ENCODE measurements at places on chromosomes 4 and X.

DNA sequence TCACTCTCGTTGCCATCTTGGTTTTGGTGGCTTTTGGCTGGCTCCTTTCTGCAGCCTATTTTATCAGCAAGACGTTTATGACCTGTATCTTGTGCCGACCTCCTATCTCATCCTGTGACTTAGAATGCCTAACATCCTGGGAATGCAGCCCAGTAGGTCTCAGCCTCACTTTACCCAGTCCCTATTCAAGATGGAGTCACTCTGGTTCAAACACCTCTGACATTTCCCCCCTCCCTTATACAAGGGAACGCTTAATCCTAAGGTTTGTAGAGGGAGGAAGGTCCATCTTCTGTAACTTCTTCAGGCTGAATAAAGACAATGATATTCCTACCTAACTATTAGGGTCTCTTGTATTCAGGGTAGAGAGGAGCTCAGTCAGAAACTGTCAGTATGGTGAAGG, 79.3 kb upstream of the SPANXB1 start:
- no peak for DNase-seq

- DNase-seq: no peak
Measured at GRCh38 chr4:169404960-169405359, 134.2 kb upstream of the SH3RF1 start.

GRCh38 chr4:20075248-20075871, 176.3 kb upstream of the SLIT2 start:
- no peak for DNase-seq

GRCh38 chr4:15343581-15343980, 84.3 kb upstream of the C1QTNF7 start:
- DNase-seq: no peak

DNA sequence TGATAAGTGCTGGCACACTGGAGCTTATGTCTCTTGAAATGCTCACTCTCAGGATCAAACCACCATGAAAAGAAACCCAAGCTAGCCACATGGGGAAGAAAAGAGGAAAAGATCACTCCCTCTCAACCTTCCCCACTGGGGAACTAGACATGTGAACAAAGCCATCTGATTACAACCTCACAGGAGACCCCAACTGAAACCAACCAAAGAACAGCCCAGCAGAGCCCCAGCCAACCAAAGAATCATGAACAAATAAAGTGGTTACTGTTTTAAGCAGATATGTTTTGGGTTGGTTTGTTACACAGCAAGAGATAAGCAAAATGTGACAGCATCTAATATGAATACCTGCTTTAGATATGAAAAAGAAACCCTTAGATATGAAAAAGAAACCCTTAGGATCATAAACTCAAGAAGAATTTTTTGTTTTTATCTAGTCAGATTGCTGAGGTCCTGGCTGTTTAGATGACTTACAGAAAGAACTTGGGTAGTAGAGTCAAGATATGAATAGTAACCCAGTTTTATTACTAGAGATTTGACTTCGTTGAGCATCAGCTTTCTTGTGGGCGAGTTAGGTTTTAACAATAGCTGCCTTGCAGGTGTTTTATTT, 23.7 kb upstream of the TLR7 start:
- no peak for DNase-seq

GRCh38 chrX:19566359-19567222, 51.3 kb upstream of the MAP3K15 start:
- DNase-seq: no peak

DNA sequence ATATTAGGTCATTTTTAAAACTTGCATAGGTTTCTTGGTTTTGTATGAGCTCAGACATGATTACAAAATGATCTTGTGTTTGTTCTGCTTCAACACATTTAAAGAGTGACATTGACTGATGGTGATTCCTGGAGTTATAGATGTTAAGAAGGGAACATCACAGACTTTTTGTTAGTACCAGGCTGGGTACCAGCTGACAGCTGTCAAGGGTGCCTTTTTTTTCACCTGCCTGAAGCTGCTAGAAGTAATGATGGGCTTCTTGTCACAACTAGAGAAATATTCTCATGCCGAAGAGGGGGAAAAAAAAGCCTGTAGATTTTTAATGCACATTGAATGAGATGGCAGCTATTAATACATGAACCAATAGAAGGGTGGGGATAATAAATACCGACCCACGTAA, 226.6 kb upstream of the TRAM1L1 start:
- DNase-seq: no peak

- no peak for DNase-seq
Measured at GRCh38 chr4:173794662-173795061, 264.6 kb upstream of the HAND2 start.

GRCh38 chr4:152634110-152634760, 45.6 kb downstream of the TMEM154 start:
- DNase-seq: no peak

DNA sequence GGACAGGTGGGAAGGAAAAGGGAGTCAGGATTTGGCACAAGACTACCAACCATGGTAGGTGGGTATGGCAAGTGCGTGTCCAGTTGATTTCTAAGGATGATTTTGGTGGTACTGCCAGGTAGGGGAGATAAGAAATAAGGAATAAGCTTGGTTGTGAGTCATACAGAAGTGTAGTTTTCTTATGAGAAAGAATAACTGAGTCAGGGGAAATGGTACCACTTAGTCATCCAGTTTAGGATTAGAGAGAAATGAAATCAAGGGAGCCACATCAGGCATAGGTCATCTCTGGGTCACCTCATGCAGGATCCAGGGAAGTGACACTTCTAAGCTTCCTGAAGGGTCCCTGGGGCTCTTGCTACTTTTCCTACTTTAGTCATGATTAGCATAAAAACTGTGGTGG, 107.1 kb upstream of the C1GALT1C1 start:
- DNase-seq: no peak

GRCh38 chrX:40260146-40260747, 162.5 kb upstream of the BCOR start:
- no peak for DNase-seq

DNA sequence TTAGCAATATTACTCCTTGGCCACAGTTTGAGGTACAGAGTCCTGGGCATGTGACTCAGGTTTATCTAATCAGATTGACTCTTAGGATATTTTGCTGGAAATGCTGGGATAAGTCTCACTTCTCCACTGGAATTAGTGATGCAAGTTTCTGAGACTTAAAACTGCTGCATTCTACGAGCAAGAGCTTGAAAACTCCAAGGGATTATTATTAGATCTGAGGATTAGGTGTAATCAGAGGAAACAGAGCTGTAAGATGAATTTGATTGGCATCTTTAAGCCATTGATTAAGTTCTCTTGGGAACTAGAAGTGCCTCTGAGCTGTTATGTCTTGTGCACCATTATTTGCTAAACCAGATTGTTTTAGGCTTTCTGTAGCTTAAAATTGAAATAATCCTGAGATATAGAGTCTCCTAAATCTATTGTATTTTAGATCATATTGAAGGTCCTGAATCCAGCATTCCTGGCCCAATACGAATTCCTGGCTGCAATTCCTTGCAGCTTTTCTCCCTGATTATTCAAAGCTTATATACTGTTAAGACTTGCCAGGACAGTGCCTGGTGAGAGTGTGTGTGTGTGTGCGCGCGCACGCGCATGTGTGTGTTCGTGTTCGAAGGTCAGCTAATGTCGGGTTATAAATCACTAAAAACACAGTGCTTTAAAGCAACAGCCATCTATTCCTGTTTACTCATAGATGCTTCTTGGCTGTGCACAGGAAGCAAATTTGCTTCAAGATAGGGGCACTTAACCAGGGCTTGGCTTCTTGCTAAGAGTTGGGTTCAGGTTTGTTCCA, 735.1 kb downstream of the STIM2 start:
- DNase-seq: no peak

- DNase-seq: no peak
Measured at GRCh38 chr4:99856166-99856565, 38.1 kb downstream of the LAMTOR3 start.

DNA sequence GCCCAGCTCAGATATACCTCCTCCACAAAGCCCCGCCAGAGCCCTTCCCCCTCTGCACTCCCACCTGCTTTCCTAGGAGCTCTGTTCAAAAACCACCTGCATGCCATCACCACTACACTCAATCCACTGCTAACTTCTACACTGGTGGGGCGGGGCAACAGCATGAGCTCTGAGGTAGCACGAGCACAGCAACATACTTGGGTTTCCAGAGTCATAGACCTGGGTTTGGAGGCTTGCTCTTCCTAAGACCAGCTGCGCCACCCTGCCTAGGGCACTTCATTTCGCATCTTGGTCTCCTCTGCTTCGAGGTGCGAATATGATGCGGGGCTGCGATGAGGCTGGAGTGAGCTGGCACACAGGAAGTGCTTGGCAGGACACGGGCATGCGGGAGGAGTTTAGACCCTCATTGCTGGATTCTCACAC, 3.6 kb downstream of the SASH3 start:
- DNase-seq: no peak

- no peak for DNase-seq
Measured at GRCh38 chrX:74509989-74510388, 88.7 kb downstream of the SLC16A2 start.

DNA sequence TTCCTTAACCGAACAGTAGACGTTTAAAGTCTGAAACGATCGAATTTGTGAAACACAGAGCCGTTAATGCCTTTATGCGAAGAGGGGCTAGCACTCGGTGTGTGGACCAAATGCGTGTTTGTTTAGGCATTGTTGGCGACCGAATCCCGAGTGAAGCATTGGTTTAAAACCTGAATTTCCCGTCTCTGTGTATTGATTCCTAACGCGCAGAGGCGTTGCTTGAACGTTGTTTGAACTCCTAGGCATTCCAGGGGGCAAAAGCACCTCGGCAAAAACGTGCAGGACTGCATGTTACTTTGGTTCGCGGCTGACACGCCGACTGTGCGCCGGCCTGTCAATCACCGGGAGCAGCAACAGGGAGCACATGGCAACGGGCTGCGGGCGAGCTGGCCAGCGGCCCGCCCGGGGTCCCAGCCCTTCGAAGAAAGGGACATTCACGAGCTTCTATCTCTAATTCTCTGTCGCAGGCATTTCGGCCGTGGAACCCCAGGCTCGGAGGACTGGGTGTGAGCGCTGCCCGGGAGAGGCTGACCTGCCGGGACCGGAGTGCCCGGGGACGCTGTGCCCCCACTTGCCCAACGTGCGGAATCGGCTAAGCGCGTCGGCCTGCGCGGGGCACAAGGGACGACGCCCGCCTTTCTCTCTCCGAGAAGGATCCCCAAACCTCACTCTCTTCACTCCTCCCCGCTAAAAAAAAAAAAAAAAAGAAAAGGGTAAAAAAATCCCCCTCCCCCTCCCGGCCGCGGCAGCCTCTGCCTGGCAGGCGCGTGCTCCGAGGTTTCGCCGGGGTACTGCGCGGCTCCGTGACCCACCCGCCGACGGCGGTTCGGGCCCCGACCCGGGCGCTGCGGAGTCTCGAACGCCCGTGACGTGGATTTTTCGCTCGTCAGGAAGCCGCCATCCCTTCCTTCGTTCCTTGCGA, 810 bp downstream of the SPRY1 start:
- DNase-seq: peak; percentile 5

GRCh38 chr4:176579226-176579625, 213.5 kb downstream of the VEGFC start:
- no peak for DNase-seq

DNA sequence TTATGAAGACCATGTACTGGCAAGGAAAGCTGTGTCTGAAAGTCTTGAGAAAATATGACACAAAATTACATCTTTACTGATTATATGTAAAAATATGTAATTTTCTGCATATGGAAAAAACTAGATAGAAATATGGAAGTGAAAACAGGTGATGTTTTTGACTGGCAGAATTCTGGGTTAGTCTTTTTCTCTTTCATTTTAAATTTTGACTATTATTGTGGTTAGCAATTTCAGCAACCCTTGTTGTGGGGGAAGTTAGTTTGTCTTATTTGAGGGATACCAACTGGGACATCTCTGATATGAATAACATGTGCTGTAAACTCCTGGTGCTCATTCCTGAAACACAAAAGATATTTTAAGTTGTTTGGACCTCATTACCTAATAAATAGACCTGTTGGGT, 49.9 kb upstream of the CPEB2 start:
- no peak for DNase-seq

GRCh38 chr4:72895408-72895807, 174.1 kb downstream of the COX18 start:
- DNase-seq: no peak

GRCh38 chrX:86805241-86805640, 657.0 kb downstream of the DACH2 start:
- no peak for DNase-seq

- DNase-seq: no peak
Measured at GRCh38 chrX:20989361-20989760, 384.9 kb upstream of the CNKSR2 start.

DNA sequence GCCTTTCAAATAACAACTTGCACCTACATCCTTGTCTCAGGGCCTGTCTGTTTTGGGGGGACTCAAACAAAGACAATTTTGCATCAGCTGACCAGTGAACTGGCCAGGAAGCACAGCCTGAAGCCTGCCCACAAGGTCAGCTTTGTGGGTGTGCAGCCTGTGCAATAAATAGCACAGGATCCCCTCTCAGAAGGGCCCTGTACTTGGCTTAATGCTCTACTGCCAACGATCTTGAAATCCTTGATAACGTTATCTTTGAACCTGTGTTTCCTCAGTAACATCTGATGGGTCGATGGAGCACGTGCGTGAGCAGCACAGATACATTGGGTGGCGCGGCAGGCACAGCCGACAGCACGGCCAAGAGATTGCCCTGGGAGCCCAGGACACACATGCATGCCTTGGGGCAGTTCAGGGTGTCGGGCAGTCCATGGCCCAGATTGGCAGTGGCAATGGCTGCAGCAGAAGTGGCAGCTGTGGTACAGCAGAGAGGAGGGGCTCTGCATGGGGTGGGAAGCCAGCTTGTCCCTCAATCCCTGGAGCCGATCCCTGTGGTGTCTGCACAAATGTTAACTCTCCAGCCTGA, 58.8 kb upstream of the ATP6AP2 start:
- no peak for DNase-seq

DNA sequence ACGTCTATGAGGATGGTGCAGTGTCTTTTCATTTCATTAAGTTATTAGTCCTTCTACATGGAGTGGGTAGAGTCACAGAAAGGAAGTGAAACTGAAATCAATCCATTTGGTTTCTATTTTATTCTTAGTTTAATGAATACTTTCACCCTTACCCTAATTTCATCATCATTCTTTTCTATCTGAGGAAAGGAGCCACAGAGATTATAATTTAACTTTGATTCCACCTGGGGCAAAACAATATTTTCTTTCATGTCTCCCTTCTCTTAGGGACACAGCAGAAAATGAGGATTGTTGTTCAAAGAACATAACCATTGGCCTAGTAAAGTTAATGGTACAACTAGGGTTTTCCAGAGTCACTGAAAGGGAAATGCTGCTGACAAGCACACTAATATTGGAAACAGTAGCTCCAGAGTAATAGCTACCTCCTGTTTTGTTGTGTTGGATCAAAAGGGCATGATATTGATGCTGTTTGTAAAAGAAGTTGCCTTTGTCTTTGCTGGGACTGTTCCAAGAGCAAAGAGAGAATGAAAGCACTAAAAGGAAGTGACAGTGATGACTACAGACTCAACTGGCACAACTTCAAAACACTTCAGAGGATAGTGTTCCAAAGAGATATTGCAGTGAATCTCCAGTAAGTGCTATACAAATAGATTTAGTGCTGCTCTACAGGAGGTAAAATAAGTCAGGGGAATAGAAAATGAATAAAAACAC, 247.1 kb upstream of the PITX2 start:
- DNase-seq: no peak

- no peak for DNase-seq
Measured at GRCh38 chr4:168614281-168615057, 117.6 kb downstream of the PALLD start.

- no peak for DNase-seq
Measured at GRCh38 chr4:52588097-52588496, 71.0 kb downstream of the USP46 start.

Data from stimulated activated CD8-positive, alpha-beta memory T cell treated with anti-CD3 and anti-CD28 coated beads, Interleukin-7, amount 100 ng/mL, for 24 hours (primary cell).